Hepatic stellate cell (primary cell): ENCODE measurements at places on chromosomes 3 and 15.

GRCh38 chr15:73792415-73792814 lies 39.3 kb upstream of the INSYN1 start:
- no peak for DNase-seq

DNA sequence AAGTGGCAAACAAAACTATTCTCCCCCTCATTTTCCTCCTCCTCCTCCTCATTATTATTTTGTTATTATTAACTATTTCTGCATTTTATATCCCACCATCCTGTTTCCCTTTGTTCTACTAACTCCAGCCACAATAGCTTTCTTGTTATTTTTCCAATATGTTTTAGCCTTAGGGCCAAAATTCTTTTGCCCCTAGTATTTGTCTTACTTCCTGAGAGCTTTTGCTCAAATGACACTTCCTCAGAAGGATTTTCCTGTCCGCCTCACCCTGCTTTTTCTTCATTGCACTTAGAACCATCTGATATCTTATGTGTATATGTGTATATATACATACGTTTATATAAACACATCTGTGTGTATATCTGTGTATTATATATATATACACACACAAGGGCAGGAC lies 32.7 kb upstream of the NUDT16 start:
- no peak for DNase-seq

- no peak for DNase-seq
Measured at GRCh38 chr15:55683376-55683775, 59.6 kb downstream of the PRTG start.

DNA sequence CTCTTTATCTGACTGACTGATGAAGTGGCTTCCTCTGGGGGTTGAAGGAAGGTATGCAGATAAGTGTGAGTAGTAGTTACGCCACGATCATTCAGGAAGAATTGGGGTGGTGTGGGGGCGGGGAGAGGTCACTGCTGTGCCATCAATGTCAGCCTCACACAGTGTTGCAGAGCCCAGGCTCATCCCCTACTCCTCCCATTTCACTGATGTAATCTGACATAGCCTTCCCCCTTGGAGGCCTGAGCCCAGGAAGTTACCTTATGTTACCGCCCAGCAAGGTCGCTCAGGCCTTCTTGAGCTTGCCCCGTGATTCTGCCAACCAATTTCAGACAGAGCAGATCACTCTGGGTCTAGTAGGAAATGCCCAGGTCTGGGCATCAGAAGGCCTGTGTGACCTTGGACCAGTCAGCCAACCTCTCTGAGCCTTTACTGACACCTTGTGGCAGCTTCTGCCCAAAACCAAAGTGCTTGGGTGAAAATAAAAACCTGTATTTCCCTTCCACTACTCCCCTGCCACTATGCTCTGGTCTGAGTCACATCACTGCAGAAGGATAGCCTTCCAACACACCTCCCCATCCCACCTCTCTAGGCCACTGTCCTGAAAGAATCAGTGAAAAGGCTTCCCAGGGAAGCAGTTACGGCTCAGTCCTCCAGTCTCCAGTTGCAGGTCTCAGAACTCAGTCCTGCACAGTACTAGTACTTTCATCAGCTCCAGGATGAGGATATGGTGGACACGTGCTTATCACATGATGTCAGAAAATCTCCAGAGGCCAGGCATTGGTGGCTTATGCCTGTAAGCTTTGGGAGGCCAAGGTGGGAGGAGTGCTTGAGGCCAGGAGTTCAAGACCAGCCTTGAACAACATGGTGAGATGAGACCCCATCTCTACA lies 28.1 kb upstream of the INSYN1 start:
- peak; percentile 42 for DNase-seq

DNA sequence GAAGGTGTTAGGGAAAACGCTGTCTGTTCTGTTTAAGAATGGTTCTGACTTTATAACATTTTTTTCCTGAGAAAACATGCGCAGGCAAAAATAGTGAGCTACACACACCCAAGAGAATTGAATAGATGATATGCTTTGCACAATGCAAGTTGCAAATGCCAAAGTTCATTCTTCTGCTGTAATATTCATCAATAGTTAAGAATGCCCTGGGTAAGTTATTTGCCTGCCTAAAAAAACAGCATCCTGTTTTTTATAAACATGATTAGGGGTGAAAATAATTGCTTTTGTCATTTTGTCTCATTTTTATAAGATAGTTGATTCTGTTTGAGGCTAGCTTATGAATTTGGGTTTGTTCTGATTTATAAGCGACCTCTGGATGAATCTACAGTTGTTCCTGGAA lies 99.4 kb downstream of the DTWD1 start:
- no peak for DNase-seq

- no peak for DNase-seq
Measured at GRCh38 chr3:51379301-51379700, 5.8 kb upstream of the MANF start.

- no peak for DNase-seq
Measured at GRCh38 chr3:13954741-13955483, 75.0 kb upstream of the WNT7A start.

GRCh38 chr3:48709051-48709461 lies 8.0 kb downstream of the IP6K2 start:
- DNase-seq, result no peak

GRCh38 chr15:79965846-79966630 lies 5.0 kb downstream of the BCL2A1 start:
- no peak for DNase-seq

DNA sequence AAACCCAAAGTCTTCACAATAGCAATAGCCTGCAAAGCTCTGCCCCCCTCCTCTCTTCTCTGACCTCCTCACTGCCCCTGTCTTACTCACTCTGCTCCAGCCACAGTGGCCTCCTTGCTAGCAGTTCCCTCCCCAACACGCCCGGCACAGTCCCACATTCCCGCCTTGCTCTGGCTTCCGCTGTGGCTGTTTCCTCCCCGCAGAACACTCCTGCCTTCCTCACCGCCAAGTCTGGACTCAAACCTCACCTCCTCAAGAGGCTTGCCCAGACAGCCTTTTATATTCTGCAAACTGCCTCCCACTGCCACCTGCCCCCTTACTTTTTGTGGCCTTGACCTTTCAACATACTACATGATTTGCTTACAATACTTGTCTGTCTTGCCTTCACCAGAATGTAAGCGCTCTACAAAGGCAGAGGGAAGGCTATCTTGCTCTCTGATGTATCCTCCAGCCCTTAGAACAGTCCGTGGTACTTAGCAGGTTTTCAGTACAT lies 406 bp upstream of the MPI start:
- peak; percentile 75 for DNase-seq

GRCh38 chr3:52546111-52546901 lies 9.9 kb downstream of the UQCC5 start:
- DNase-seq, result no peak

DNA sequence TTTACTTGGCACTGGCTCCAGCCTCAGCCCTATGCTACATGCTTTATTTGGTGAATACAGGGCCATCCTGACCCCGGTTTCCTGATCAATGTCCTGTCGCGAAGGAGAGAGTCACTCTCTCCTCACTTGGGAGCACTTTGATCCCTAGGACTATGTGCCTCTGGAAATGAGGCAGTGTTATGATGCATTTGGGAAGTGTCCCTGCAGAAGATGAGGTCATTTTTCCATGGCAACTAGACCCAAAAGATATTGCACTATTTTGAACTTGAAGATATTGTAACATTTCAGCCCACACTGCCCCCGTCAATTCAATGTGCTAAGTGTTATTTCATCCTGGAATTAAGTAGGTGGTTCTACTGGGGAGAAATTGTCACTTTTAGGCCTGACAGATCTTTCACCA lies 68.0 kb downstream of the LRRK1 start:
- DNase-seq, result no peak

DNA sequence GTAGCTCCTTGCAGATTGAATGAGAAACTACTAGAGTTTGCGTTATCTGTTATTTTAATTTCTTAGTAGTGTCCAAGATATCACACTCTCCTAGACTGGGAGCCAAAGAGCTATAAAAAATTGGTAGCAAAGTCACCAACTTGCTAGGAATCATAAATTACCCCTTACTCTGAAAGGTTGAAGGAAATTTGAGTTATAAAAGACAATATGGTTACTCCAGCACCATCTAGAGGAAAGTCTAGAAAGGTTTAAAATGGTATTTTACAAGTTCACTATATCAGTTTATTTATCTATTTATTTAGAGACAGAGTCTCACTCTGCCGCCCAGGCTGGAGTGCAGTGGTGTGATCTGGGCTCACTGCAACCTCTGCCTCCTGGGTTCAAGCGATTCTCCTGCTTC lies 121.6 kb downstream of the RBPMS2 start:
- DNase-seq, result no peak

DNA sequence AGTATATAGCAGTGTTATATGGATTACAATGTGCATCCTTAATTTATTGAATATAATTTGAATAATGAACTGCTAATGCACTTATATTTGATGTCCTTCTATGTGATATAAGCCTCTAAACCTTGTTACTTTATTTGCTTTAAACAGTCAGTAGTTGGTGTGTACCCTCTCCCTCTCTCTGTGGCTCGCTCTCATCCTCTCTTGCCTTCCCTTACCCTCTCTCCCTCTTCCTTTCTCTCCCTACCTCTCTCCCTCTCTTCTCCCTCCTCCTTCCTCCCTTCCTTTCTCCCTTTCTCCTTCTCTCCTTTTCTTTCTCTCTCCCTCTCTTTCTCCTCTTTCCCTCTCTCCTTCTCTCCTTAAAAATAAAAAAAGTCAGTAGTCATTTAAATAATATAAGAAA lies 28.9 kb downstream of the MGA start:
- DNase-seq, result no peak

- no peak for DNase-seq
Measured at GRCh38 chr3:12961007-12961696, 112.1 kb downstream of the IQSEC1 start.

DNA sequence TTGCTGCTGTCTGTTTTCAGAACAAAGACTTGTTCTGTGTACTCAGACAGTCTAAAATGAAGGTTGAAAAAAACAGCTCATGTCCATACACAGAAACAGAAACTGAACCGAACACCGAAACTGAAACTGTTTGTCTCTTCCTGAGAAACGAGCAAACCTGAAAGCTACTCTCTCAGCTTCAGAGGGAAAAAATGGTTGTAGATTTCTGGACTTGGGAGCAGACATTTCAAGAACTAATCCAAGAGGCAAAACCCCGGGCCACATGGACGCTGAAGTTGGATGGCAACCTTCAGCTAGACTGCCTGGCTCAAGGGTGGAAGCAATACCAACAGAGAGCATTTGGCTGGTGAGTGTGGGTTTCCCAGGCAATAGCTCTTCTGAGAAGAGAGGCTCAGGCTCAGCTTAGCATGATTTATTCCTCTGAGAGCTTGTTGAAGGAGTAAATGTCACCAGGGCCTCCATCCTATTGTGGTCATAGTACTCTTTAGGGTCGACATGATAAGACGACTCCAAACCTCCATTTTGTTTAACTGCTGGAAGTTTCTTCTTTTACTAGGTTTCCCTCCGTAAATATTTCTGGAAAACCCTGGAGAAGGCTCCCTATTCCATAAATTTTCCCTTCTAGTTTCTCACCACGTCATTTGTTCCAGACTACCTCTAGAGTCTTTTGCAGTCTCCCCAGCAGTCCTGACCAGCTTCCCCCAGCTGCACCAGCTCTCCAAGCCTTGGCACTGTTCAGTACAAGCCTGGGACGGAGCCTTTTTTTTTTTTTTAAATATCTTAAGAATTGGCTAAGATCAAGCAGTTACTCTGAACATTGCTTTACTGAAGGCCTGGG lies at the start of gene RTP4:
RTP4 (plus strand) TSS at position 135 of the 838 bp plus-strand sequence; CDS start at position 192, 57 bp downstream.
- DNase-seq, result peak; percentile 43

- no peak for DNase-seq
Measured at GRCh38 chr3:144351773-144352365, 380.2 kb downstream of the DIPK2A start.

- DNase-seq, result no peak
Measured at GRCh38 chr3:40581166-40581565, 56.4 kb downstream of the ZNF621 start.
